Activated T-helper 1 cell treated with anti-CD3 and anti-CD28 coated beads, Interleukin-2, amount 50 U/mL, for 16 hours (primary cell): ENCODE measurements at places on chromosomes 3 and 15.

DNA sequence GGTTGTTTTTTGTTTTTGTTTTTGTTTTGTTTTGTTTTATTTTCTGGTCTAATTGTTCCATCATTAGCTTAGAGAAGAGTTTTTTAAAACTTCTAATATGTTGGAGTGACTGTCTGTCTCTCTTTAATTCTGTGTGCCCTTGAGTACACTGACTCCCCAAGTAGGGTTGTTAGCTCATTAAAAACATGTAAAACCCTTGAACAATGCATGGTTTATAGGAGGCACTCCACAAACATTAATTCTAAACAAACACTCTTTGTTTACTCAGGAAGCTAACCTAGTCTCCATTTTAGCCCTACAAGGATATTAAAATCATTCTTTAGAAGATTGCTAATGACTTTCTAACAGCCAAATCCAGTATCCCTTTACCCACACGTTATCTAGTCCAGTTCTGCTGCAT lies 100.5 kb downstream of the CGGBP1 start:
- no peak for DNase-seq

DNA sequence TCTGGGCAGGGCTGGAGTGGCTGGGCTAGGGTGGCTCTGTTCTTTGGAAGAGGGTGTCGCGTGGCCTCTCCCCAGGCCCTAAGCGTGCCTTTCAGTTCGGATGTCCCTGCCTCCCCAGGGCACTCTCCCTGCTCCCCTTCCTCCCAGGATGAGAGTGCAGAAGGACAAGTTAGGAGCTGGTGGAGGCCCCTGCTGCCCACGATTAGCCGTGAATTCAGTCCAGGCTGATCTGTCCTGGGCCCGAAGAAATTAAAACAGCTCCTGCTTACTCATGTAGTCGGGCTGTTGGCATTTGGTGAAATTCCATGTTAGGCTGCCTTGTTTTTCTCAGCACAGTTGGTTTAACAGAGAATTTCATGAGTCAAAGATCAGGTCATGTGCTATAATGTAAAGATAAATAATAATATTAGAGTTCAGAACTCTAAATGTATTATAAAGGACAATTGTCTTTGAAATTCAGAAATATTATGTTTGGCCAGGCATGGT lies 24.5 kb downstream of the NIPA1 start:
- DNase-seq: no peak

GRCh38 chr3:128703561-128703960 lies 22.4 kb upstream of the RAB7A start:
- no peak for DNase-seq

- DNase-seq: no peak
Measured at GRCh38 chr15:71469413-71469812, 340.9 kb upstream of the NR2E3 start.

- no peak for DNase-seq
Measured at GRCh38 chr15:94670438-94671034, 439.2 kb downstream of the MCTP2 start.

DNA sequence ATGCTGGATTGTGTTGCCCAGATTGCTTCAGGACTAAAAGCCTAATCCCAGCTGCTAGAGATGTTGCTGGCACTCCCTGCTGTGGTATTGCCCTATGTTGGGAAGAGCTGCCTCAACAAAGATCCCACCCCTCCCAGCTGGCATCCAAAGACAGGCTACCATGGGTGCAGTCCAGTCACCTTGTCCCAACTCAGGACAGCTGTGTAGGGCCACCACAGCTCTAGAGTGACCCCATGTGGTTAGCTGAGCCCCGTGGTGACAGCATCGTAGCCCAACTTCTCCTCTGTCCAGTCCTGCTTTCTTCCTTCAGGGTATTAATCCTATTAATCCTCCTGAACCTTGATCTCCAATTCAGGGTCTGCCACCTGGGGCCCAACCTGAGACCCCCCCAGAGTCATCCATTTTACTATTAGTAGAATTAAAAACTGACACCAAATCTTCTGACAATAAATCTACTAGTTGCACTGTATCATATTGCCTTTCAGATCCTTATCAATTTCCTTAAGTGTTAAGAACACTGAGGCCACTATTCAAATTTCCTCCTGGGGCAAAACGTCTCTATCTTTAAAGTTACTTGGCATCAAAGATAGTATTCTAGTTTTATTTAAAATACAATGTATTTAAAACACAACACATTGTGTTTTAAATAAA lies 83.5 kb downstream of the AQP9 start:
- DNase-seq: no peak

GRCh38 chr3:49790626-49791411 lies 4.5 kb upstream of the IP6K1 start:
- DNase-seq: no peak

- no peak for DNase-seq
Measured at GRCh38 chr3:52299879-52300611, 12.4 kb downstream of the GLYCTK start.

- no peak for DNase-seq
Measured at GRCh38 chr15:40878785-40879184, 4.8 kb upstream of the RHOV start.

- peak; percentile 39 for DNase-seq
Measured at GRCh38 chr3:14124223-14124614, 451 bp downstream of the CHCHD4 start.

- DNase-seq: no peak
Measured at GRCh38 chr3:128429275-128429674, 37.4 kb downstream of the DNAJB8 start.

DNA sequence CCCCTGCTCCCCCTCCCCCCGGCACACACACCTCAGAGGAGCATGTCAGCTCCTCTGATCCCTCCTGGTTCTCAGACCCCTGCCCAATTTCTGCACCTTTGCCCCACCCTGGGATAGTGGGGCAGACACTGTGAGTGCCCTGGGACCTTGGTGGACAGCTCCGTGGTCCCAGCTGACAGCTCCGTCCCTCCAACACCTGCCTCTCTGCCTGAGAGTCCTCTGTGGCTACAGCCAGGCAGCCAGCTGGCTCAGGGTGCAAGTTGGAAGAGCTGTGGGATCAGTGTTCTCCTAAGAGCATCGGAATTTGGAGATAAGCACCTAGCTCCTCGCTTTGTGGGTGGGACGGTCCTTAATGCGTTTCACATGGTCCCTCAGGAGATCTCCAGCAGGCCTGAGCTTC lies 43.7 kb upstream of the PGPEP1L start:
- DNase-seq: no peak

- no peak for DNase-seq
Measured at GRCh38 chr3:180693656-180694055, 14.4 kb upstream of the CCDC39 start.

DNA sequence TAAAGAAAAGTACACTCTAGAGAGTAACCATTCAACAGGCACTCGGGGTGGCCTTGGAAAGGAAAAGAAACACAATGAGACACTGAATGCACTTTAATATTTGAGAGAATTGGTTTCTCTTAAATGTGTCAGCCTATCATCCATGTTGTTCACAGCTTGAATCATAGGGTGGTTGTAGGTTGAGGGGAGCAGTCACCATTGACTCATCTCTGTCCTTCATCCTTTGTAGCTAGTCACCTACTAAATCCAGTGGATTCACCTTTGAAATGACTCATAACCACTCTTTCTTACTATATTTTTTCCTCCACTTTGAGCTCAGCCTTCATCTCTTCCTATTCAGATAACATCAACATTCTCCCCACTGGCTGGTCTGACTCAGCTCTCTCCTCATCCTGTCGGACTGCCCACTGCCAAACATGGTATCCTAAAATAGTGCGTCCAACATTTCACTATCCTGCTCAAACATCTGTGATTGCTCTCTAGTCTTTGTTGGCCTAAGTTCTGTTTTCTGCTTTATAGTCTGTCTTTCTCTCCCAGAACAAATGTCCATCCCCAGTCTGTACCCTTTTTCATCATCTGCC lies 182.7 kb upstream of the GADL1 start:
- no peak for DNase-seq
